ENCODE measurements at places on chromosomes 4 and X.

- no peak for DNase-seq
Observed at GRCh38 chr4:113756005-113756410, 5.5 kb downstream of the CAMK2D start.

- no peak for DNase-seq
Observed at GRCh38 chr4:111930659-111931058, 214.6 kb upstream of the FAM241A start.

GRCh38 chr4:126799416-126799815 lies 833.3 kb upstream of the INTU start:
- no peak for DNase-seq

DNA sequence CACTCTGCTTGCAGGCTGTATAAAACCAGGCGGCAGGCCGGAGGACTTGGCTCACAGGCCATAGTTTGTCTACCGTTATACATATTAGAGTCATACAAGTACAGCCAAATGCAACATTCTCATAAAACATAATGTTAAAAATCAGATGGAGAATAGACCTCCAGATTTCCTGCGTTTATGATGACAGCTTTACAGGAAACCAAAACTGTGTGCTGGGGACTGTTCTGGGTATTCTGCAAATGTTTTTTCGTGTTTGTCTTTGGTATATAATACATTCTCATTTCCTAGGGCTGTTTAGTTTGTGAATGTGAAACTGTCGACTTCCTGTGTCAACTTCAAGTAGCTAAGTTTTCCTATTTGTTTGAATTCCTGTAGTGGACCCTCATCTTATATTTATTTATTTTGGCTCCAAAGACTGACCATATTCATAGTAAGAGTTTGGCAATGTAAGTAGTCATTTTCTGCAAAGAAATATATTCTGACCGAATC lies 79.5 kb upstream of the FAM9C start:
- no peak for DNase-seq

DNA sequence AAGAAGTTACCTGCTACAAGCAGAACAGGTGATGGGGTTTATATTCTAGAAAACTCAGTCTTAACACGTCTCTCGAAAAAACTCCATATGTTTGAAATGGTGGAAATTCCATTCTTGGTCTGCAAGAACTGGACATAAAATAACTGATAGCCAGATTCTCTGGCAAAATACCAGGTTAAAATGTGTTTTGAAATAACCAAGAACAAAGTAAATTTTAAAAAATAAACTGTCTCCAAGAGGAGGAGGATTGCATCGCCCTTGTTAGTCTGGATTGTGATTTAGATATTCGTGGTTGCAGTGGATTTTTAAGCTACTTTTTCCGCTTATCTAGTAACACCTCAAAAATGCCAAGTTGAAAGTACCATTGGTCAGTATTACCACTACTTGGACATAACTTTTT lies 40.8 kb downstream of the CENPU start:
- DNase-seq: no peak

- DNase-seq: no peak
Observed at GRCh38 chr4:44160776-44161367, 287.7 kb downstream of the KCTD8 start.

DNA sequence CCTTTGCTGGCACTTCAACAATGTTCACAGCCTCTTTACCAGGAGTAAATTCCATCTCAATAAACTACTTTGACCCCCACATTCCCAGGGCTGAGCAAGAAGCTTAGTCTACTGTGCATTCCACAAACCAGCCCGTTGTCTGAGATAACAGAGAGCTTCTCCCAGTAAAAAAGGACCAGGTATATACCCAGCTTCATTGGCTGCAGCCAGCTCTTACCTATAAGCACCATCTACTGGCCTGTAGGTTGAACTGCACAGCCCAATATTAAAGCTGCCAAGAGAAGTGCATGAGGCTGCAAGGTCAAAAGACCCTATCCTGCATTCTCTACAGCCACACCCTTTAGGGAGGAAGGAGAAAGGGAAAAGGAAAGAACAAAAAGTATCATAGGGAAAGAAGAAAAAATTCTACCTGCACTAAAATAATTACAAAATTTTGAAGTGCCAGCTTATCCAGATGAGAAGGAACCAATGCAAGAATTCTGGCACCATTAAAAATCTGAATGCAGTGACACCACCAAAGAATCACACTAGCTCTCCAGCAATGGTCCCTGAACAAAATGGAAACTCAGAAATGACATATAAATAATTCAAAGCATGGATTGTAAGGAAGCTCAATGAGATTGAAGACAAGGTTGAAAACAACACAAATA lies 45.7 kb upstream of the INTU start:
- DNase-seq: no peak

- DNase-seq: no peak
Observed at GRCh38 chr4:118155516-118155915, 121.2 kb downstream of the NDST3 start.

- no peak for DNase-seq
Observed at GRCh38 chrX:100995469-100995868, 26.0 kb downstream of the ARL13A start.

DNA sequence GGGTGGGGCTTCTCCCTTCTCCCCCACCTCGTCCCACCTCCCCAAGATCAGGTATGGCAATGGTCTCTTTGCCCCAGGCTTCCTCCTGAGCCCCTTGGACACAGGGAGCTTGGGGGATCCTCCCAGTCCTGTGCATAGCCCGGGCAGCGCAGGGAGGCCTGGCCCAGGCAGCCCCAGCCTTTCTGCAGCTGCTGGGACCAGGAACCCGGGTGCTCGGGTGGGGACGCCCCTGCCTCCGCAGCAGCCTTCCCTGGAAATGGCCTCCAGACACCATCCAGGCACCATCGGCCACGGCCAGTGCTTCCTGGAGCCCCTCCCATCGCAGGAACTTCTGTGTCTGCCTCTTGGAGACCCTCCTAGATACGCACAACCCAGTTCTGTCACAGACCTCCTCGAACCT lies 5.9 kb upstream of the MXD4 start:
- no peak for DNase-seq

DNA sequence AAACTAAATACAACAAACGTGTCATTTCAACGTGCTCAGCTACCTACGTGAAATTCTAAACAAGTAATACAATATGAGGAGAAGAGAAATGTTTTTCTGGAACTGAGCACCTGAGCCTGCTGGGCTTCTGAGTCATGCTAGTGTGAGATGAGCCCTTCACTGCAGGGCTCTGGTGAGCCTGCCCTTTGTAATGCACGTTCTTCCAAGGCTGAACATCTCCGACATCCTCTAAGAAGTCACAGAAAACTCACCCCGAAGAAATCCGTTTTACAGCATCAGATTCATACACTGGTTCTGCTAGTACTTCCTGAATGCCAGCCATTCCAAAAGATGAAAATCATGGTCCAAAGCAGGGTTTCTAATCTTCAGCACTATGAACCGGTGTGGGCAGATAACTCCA lies 157.1 kb downstream of the AMELX start:
- DNase-seq: no peak

DNA sequence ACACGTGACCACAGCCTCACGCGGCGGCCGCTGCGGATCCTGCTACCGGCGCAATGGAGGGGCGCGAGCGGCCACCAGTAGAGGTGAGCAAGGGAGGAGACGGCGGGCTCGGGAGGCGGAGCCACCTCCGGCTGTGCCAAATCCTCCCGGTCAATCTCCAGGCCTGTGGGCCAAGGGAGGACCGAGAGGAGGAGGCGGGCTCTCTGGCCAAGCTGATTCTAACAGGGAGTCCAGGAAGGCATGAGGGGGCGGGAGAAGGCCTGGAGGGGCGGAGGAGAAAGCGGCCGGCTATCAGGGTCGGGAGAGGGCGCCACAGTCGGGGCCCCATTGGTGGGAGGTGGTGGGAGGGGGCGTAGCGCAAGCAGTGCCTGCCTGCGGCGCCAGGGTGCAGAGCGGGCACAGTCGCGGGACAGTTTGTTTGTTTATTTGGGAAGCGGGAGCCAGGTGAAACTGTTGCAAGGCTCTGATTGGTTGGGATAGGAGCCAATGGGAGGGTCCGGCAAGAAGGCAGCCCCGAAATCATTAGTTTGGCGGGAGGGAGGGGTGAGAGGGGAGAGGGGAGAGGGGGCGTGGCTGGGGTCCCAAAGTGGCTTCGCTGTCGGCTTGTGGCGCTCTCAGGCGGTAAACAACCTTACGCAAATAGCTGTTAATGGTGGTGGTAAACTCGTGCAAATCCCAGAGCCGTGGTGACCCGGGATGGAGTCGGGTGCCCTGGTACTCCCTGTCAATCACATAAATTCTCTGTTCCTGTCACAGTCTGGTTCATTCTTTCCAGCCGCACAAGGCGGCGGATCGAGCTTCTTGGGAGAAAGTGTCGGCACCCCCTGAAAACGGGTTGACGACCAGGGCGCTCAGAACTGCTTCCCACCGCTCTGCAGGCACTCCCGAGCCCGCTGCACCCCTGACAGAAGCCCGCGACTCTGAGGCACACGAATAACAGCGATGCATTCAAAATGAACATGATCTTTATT lies at the start of gene IRS4:
Gene IRS4 (minus strand): TSS at position 55 of the 971 bp plus-strand sequence.
- DNase-seq: no peak

- no peak for DNase-seq
Observed at GRCh38 chrX:14941301-14941700, 68.1 kb downstream of the MOSPD2 start.

GRCh38 chrX:10482261-10482660 lies 138.1 kb downstream of the MID1 start:
- no peak for DNase-seq

DNA sequence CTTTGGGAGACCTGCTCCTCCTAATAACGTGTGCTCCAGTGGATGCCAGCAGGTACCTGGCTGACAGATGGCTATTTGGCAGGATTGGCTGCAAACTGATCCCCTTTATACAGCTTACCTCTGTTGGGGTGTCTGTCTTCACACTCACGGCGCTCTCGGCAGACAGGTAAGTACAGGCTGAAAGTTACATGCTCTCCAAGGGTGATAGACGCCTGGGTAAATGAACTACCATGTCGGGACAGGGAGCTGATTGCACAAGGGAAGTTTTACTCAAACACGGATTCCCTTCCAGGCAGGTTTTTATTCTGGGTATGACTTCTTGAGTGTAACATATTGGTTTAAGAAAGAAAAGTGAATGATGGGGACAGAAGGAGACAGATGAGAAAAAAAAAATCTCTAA lies 836 bp downstream of the GRPR start:
- no peak for DNase-seq

GRCh38 chr4:69876071-69876470 lies 16.1 kb upstream of the SULT1E1 start:
- DNase-seq: no peak

GRCh38 chr4:118281611-118282442 lies 71.0 kb downstream of the PRSS12 start:
- no peak for DNase-seq

GRCh38 chr4:169246279-169246678 lies 24.5 kb downstream of the SH3RF1 start:
- no peak for DNase-seq

DNA sequence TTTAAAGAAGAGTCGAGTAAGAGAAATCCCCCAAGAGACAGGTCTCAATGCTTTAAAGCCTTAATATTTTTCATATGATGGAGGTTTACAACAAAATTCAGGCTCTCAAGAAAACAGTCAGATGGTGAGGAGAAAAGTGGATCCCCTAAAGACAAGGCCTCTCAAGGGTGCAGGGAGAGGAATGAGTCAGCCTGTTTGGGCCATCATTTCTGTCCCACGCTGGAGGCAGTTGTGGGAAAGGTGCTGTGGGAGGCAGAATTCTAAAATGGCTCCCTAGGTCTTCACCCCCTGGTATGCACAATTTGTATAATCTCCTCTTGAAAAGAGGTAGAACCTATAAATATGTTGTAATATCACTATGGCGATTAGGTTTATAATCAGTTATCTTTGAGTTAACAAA lies 4.6 kb upstream of the TIFA start:
- no peak for DNase-seq

- DNase-seq: no peak
Observed at GRCh38 chrX:3345281-3346191, 916 bp downstream of the MXRA5 start.

GRCh38 chr4:8192748-8193738 lies 6.0 kb upstream of the SH3TC1 start:
- no peak for DNase-seq

- no peak for DNase-seq
Observed at GRCh38 chr4:187547316-187547715, 448.3 kb upstream of the ZFP42 start.

- no peak for DNase-seq
Observed at GRCh38 chrX:67351411-67351810, 192.4 kb upstream of the AR start.
